ENCODE measurements at places on chromosomes 1 and 21.

GRCh38 chr1:112389689-112390088 lies 6.3 kb upstream of the CTTNBP2NL start:
- DNase-seq = no peak

DNA sequence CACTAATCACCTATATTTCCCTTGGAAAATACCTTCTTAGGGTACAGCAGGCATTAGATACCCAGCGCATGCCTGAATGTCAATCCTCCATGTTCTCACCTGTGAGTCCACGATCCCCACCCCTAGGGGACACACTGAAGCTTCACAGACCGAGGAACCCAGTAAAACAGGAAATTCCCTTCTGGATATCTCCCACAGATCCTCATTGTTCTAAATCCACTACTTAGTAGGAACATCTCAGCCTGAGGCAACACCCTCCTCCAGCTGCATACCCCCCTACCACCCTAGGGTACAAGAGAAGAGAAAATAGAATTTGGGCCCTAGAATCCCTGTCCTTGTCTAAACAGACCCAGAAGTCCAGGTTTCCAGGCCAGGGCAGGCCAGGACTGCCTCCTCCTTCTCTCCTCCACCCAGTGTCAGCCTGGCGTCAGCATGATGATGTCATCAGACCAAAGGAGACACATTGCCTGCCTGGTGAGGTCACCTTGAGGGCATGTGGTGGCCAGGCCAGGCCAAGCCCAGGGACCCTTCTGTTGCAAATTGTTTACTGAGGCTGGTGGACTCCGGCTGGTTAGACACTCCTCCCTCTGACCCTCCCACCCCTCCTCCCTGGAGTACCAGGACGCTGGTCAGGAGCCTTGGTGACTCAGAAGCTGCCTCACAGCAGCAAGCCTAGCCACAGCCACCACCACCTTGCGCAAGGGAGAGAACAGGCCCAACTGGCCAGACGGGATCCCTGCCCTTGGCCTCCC lies 6.2 kb downstream of the NECTIN4 start:
- no peak for DNase-seq

GRCh38 chr1:214514032-214514818 lies 37.2 kb downstream of the PTPN14 start:
- no peak for DNase-seq

DNA sequence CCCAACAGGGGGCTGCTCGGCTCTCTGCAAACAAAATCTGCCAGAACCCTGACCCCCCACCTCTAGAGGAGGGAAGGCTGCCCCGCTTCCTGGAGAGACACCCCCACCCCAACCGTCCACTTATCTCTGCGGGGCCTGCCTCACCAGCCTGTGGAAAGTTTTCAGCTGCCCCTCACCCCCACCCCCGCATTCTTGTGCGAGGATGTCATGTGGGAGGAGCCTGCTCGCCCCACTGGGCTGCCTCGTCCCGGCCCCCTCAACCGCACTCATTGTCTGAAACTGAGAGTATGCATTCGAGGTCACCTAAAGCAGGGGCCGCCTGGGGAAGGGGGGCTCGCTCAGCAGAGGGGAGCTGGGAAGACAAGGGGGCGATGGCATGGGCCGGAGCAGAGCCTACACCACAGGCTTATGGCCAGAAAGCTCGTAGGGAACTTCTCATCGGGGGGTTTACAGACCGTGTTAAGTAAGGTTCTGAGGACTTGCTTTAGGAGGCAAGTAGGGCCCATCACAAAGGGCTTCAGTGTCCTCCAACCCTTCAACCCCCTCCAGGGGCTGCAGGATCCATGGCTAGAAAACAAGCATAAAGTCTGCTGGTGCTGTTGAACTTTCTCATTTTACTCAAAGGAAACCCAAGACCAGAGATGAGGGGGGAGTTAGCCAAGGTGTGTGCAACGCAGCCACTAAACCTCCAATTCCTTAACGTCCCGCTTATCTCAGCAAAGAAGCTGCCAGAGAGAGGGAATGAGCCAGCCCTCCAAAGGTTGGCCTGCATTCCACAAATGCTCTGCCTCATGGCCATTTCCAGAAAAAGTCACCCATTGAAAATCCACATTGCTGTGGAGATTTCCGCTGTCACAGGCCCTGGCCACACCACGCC lies 9.4 kb downstream of the EPHA2 start:
- no peak for DNase-seq

DNA sequence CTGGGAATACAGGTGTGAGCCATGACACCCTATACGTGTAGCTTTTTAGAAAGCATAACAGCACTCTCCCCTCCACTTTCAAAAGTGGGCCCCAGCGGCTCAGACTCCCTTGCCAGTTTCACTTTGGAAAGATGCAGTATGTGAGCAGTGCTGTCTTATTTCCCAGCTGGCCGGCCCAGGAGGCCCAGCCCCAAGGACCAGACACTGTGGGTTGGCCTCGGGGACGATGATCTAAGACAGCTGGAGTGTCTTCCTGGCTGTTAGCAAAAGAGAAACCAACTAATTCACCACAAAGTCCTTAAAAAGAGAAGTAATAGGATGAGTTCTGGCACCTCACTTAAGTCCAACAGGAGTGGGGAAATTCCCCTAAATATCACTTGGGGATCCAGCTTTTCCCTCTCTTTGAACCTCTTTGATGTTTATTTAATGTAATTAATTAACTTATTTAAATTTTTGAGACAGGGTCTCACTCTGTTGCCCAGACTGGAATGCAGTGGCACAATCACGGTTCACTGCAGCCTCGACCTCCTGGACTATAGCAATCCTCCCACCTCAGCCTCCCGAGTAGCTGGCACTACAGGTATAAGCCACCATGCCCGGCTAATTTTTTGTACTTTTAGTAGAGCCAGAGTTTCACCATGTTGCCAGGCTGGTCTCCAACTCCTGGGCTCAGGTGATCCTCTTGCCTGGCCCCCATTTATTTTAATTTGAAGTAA lies 17.6 kb upstream of the CLIC4 start:
- no peak for DNase-seq

DNA sequence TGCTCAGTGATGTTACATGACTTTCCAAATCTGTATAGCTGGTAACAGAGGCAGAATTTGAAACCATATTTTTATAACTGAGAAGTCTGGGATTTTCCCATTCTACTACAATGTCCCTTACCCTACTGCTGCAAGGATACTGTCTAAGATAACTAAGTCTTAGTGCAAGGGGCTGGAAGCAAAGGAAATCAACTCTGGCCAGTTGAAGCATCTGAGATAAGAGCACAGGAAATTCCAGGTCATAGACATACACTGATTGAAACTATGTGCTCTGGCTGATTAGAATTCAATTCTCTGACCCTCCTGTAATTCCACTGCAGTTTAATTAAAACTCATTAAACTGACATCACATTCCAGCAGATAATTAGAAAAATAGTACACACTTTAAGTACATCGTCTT lies 267.7 kb upstream of the C1orf87 start:
- DNase-seq = no peak

DNA sequence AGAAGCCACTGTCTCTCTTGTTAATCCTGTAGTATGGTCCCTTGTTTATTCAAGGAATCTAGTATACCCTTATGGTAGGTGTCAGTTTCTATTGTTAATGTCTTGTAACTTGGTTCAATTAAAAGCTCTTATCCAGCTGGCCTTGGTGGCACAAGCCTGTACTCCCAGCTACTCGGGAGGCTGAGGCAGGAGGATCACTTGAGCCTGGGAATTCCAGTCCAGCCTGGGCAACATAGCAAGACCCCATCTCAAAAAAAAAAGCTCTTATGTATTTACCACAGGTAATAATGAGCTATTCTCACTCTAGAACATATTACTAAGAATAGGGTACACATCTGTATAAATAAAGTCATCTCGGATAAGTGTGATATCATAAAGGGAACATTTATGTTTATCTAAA lies 46.5 kb downstream of the TMEM200B start:
- DNase-seq = no peak

DNA sequence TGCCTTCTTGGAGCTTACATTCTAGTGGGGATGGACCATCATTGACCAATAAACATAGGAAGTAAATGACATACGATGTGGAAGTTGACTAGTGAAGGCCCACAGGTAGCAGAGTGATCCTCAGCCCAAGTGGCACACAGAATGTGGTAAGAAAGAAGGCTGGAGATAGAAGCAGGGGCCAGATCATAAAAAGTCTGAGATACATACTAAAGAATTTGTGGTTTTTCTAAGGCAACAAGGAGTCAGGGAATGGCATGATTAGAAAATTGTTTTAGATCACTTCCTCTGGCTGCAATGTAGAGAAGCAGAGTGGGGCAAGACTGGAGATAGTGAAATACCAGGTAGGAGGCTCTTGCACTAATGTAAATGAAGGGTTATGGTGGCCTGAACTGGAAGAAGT lies 154.0 kb downstream of the VPS13D start:
- DNase-seq = no peak

- DNase-seq = no peak
Observed at GRCh38 chr1:21366288-21366687, 73.6 kb upstream of the NBPF3 start.

DNA sequence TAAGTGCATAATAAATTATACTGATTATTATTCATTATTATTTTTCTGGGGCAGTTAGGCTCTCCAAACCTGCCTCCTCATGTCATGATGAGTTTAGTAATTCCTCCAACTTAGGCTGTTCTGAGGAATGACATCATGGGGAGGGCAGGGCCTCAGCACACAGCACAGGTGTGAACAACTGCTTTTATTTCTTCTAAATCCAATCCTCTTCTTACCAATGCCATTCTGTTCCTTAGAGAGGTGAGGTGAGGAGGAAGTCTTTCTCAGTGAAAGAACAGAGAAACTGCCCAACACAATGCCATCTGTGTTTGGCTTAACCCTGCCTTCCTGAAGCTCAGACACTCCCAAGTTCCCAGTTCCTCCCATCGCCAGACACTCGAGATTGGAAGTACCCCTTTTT lies 45.4 kb upstream of the WASF2 start:
- DNase-seq = no peak

DNA sequence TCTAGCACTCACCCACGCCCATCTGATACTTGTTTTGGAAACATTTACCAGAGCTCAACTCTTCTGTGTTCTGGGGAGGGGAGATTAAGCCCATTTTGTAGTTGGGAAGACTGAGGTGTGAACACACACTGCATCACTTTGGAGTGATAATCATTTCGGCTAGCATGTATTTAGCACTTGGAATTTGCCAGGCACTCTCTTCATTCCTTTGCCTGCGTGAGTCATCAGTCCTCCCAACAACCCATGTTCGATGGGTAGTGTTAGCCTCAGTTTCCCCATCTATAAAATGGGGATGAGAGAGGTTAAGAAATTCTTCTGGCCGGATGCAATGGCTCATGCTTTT lies 182.8 kb upstream of the TMEM51 start:
- no peak for DNase-seq

- no peak for DNase-seq
Observed at GRCh38 chr1:117735045-117735992, 129.5 kb downstream of the TENT5C start.

- no peak for DNase-seq
Observed at GRCh38 chr1:220914283-220915116, 35.3 kb downstream of the HLX start.

DNA sequence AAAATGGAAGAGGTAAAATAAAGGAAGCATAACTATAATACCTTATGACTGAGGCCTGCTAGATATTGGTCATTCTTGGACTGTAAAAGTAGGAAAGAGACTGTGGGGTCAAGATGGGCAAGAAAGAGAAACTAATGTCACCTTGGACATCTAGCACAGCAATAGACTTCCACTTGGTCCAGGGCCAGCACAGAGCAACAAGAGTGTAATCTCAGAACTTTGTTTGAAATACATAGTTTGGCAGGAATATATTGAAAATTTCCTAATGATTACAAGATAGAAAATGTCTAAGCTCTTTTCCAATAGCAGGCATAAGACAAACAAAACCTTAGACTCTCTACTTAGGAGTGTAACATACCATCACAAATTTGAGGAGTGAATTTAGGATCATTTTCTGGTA lies 4.6 kb downstream of the LRRC8C start:
- no peak for DNase-seq

- no peak for DNase-seq
Observed at GRCh38 chr1:55245781-55246180, 30.6 kb upstream of the USP24 start.

- no peak for DNase-seq
Observed at GRCh38 chr1:46603481-46603857, 599 bp downstream of the MKNK1 start.

- DNase-seq = no peak
Observed at GRCh38 chr1:101993710-101994109, 3.0 kb downstream of the OLFM3 start.

DNA sequence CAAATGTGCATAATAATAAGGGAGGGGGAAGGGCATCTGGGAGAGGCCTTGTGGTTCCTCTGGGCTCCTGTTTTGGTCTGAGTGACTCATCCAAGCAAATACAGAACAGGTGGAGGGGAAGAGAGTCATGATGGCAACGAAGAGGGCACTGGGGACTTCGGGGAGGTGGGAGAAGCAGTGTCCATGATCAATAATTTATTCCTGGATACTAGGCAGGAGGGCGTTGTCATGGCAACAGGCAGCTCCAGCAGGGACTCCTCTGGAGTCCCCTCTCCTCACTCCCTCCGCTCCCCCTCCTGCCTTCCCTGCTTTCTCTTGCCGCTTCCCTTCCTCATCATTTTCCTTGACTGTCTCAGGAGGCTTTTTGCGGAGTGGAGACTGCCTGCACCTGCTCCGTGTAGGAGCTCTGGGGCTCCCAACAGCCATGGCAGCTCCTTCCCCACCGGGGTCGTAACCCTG lies 12.3 kb upstream of the NFASC start:
- DNase-seq = no peak

- no peak for DNase-seq
Observed at GRCh38 chr1:64403331-64403730, 66.6 kb upstream of the CACHD1 start.

GRCh38 chr1:163203561-163203960 lies 845 bp upstream of the RGS5 start:
- DNase-seq = no peak

DNA sequence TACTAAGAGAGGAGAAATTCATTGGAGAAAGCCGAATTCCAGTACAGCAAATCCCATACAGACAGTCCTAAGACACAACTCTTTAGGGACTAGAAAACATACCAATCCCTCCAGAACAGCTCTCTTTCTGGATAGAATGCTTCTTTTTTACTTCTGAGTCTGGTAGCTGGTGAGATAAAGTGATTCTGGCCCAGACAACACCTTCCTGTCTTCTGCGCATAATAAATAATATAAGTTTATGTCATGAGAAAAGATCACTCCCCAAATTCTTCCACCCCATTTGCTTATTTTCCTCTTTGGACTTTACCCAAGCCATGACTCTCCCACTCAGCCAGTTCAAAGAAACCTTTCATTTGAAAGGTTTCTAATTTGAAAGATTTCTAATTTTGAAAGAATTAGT lies 98.4 kb downstream of the EDEM3 start:
- no peak for DNase-seq

GRCh38 chr1:83790446-83790845 lies 208.5 kb downstream of the TTLL7 start:
- no peak for DNase-seq

GRCh38 chr1:147337040-147337630 lies 94.7 kb downstream of the CHD1L start:
- no peak for DNase-seq

- DNase-seq = no peak
Observed at GRCh38 chr1:106768501-106768900, 288.0 kb upstream of the PRMT6 start.

Measured in stimulated activated CD8-positive, alpha-beta memory T cell treated with anti-CD3 and anti-CD28 coated beads, Interleukin-2, amount 100 ng/mL, for 1 hour (primary cell).